ENCODE measurements at places on chromosomes 11 and 22.

DNA sequence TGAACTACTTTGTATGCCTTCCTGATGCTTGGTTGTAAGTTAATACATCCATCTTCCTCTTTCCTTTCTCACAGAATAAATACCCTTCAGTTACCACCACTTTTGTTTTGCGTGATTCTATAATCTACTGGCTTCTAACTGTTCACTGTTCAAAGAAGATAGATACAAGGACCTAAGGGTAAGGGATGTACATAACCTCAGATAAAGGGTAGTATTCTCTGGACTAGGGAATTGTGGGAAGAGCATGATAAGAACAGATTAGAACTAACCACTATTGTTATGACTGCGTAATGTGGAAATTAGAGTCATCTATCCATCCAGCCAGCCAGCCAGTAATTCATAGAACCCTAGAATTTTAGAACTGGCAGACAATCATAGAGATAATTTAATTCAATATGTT lies 36.4 kb downstream of the MAP6 start:
- no peak for DNase-seq

DNA sequence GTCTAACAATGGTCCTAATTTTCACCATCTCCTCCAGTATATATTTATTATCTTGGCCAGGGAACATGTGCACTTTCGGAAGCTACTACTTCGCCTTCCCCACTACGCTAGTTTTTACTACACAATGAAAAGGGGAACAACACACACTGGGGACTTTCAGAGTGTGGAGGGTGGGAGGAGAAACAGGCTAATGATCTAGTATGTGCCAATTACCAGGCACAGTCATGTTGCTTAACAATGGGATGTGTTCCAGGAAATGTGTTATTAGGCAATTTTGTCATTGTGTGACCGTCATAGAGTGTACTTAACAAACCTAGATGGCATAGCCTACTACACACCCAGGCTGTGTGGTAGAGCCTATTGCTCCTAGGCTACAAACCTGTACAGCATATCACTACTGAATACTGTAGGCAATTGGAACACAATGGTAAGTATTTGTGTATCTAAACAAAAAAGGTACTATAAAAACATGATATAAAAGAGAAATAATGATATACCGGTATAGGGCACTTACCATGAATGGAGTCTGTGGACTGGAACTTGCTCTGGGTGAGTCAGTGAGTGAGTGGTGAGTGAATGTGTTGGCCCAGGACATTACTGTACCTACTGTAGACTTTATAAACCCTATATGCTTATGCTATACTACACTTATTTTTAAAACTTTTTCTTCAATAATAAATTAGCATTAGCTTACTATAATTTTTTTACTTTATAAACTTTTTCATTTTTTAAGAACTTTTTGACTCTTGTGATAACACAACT lies 20.1 kb upstream of the CUL5 start:
- DNase-seq: no peak

- no peak for DNase-seq
Measured at GRCh38 chr11:118673361-118674081, 5.9 kb downstream of the TREH start.

DNA sequence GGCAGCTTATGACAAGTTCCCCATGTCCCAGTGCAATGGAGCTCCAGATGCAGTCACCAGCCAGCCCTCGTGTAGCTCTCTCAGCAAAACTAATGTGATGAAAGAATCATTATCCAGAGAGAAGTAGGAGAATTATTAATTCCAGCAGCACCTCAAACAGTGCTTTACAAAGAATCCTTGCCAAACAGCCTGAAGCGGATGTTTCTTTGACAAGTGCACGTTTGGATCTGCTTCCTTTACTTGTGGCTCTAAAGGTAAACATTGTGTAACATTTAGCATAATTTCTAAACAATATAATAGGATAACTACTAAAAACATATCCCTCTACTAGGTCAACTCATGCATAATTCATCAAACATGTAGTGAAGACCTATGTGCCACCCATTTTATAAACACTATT lies 197.0 kb downstream of the FAM181B start:
- no peak for DNase-seq

GRCh38 chr11:19450282-19450681 lies 209.5 kb upstream of the E2F8 start:
- DNase-seq: no peak

DNA sequence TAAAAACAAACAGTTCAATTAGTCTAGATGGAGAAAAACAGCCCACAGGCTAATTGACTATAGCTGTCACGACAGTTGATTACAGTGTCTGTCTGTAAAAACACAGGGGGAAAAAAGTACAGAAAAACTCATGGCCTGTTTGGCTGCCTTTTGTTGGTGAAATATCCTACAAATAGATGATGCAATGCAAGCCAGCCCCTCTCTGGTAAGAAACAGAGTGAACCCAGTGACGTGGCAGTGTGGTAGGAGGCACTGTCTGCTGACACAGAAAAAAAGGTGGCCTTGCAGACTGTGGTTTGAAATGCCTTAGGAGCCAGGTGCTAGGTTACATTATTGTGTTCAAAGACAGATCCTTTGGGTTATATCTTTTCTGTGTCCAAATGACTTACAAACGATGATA lies 431.4 kb upstream of the CCDC90B start:
- no peak for DNase-seq

DNA sequence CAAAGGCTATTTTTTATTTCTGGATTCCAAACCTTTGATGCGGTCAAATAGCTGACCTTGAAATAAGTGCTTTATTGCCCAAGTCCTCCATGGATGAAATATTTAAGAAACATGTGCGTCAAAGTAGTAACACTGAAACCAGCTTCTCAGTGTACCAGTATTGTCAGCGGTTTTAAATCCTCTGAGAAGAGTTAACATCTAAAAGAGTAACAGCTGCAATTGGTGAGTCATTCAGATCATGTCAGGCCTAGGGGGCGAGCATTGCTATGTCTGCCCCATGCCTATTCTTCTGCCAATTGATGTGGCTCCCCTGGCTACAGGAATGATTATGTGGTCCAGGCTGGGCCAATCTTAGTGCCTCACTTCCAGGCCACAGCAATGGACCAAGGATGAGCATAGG lies 263.3 kb upstream of the SORL1-AS1 start:
- DNase-seq: no peak

GRCh38 chr11:17257196-17257595 lies 19.3 kb upstream of the NUCB2 start:
- no peak for DNase-seq

DNA sequence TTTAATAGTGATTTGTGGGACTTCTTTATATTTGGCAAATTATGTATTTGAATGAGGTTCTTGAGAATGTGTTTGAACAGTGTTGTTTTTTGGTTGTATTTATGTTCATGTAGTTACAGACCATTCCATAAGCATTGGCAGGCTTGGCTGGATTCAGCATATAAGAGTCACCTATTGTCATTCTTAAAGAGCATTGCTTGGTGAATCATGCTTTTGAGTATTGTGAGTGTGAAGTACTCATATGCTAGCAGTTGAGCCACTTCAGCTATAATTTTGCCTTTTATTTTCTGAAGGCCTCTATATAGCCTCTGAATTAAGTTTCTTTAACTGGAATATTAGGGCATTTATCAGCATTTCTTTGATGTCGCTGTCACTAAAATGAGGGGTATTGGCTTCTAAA lies 110.0 kb upstream of the GAL start:
- DNase-seq: no peak

- DNase-seq: peak; percentile 14
Measured at GRCh38 chr22:48708558-48709245, 1119.0 kb downstream of the BRD1 start.

DNA sequence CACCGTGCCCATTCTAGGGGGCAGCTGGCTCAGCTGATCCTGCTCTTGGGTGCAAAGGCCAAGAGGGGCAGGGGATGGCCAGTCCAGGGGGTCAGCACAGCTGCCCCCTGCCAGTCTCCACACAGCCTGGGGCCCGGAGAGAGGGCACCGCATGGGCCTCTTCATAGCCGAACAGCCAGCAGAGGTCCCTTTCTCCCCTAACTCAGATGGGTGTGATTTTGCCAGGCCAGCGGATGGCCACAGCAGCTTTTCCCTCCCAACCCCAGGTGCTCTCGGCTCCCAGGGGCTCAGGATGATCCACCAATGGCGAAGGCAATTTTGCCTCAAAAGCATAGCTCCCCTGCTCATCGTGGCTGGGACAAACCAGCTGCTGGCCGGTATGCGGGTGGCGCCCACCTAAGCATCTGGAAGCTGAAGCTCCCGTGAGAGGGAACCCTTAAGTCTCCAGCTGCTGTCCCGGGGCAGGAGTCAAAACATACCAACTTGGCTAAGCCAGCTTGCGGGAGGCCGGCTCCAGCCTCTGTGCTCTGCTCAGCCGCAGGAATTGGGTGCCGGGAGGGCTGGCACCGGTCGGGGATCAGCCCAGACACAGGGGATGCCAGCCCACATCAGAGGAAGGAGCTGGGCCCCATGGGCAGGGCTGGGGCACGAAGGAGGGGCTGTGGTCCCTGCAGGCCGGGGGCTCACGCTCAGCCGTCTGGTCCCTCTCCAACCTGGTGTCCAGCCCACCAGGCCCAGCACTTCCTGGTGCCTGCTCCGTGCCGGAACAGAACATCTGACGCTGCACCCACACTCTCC lies 30.5 kb upstream of the GNB1L start:
- DNase-seq: no peak

- no peak for DNase-seq
Measured at GRCh38 chr11:3840004-3840869, 522 bp downstream of the RHOG start.

GRCh38 chr11:13944911-13945425 lies 17.6 kb upstream of the SPON1 start:
- DNase-seq: no peak

DNA sequence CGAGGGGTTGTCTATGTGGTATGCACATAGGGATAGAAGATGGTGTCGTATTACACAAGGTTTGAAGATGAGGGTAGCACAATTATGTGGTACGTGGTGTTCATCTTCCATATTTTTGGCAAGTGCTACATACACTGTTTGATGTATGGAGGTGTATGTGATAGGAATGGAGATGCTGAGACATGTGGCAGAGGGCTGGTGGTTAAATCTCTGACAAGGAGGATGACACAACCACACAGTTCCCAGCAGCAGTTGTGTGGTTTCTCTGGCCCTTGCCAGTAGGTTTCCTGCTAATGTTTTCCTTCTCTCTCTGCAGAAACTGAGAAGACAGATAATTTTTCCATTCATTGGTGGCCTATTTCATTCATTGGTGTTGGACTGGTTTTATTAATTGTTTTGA lies 17.0 kb downstream of the NCR3LG1 start:
- no peak for DNase-seq

DNA sequence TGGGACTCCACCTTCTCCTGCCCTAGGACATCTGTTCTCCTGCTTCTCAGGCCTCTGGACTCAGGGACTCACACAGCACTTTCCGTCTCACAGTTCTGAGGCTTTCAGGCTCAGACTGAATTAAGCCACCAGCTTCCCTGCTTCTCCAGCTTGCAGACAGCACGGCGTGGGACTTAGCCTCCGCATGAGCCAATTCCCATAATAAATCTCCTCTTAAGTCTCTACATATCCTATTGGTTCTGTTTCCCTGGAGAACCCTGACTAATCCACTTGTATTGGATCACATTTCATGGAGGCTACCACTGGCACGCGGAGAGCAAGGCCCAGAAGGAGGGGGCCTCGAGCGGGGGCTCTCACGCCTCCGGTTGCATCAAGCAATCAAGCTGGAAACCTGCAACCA lies 1313.6 kb downstream of the TBC1D22A start:
- DNase-seq: no peak

GRCh38 chr11:132540581-132540980 lies 991.7 kb downstream of the OPCML start:
- no peak for DNase-seq

- DNase-seq: no peak
Measured at GRCh38 chr11:79406376-79406775, 34.5 kb downstream of the TENM4 start.

DNA sequence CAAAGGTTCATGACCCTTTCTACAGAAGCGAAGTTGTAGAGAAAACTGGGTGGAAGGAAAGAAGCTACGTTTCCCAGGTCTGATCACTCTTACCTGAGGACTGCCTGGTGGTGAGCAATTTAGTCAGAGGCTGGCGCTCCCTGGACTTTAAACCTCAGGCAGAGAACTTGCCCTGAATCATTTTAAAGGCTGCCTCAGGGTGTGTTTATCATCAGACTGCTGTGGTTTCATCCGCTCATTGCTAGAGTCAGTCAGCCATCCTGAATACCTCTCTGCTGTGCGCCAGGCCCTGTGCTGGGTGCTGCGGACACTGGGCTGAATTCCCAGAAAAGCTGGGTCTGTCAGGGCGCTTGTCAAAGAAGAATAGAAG lies 2.7 kb downstream of the DTX4 start:
- DNase-seq: peak; percentile 59

- no peak for DNase-seq
Measured at GRCh38 chr11:45144126-45145082, 2.0 kb upstream of the PRDM11 start.

GRCh38 chr22:28048529-28048928 lies 129.5 kb upstream of the PITPNB start:
- DNase-seq: no peak

- no peak for DNase-seq
Measured at GRCh38 chr11:69272831-69273485, 21.0 kb upstream of the MYEOV start.

DNA sequence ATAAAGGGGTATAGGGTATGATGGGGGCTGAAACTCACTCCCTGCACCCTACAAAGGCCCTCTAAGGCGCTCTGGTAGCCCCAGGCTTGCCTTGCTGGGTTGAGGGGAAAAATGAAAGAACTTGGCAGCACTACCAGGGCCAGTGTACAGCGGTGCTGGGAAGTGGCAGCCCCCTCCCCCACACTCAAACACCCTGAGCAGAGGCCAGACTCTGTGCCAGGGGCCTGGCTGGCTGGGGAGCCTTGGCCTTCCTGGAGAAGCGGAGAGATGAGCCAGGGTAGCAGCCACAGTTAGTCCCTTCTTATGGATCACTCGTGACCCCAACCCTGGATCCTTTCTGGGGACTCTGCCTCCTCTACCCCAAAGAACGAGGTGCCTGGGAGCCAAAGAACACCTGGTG lies 2.7 kb downstream of the TMEM134 start:
- peak; percentile 34 for DNase-seq

GRCh38 chr11:90589735-90590134 lies 366.9 kb upstream of the CHORDC1 start:
- no peak for DNase-seq

DNA sequence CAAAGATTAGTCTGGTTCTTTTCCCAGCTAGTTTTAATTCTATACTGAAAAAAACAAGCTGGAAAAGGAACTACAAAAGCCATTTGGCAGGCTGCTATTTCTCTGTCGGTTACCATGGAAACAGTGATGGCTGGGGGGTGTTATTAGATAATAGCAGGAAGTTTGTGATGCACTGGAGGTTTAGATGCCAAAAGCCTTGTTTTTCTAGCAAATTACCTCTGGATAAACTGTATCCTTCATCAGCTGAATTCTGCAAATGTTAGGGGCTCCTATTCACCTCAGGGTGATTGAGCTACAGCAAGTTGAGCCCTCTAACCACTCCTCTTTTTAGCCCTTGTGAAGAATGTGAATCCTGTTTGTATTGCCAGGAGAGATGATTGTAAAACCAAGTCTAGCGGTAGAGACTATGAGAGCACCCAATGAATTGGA lies 25.2 kb downstream of the ALKBH3 start:
- no peak for DNase-seq
